ENCODE measurements at places on chromosomes 3 and 15.

DNA sequence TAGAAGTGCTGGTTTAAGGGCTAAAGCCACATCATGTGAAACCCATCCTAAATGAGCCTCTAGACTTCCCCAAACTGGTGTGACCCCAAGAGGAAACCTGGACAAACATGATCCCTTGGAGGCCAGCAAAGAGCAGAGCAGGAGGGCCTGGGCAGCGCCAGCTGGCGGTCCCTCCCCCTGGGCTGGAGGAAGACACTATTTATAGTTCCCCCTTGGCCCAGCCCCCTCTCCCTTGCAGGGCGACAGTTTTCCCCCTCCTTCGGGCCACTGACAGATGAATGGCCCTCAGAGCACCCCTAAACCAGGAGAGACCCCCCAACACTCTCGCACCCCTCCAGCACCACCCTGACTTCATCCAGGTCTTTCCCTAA, 2.9 kb downstream of the UCN2 start:
- no peak for DNase-seq

- no peak for DNase-seq
These were observed 339.8 kb upstream of the WNT5A start for GRCh38 chr3:55826731-55827496.

- no peak for DNase-seq
These were observed 72.0 kb upstream of the BLM start for GRCh38 chr15:90644952-90645725.

DNA sequence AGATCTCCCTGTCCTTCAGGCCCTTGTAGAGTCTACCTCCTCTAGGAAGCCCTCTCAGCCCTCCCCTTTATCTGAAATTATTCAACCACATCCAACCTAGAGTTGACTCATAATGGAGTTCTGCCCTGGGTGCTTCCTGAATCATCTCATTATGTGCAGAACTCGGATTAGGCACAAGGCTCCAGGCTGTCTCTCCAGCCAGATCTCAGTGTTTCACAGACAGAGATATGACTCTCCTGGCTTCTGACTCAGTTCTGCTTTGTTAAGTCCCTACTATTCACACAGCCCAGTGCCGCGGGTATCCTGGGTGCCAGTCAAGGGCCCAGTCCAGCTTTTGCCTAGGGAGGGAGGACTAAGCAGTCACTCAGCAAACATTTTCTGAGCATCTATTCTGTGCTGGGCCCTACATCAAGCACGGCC, 9.3 kb downstream of the STRA6 start:
- no peak for DNase-seq

- no peak for DNase-seq
These were observed 36.9 kb downstream of the RFTN1 start for GRCh38 chr3:16476636-16477035.

DNA sequence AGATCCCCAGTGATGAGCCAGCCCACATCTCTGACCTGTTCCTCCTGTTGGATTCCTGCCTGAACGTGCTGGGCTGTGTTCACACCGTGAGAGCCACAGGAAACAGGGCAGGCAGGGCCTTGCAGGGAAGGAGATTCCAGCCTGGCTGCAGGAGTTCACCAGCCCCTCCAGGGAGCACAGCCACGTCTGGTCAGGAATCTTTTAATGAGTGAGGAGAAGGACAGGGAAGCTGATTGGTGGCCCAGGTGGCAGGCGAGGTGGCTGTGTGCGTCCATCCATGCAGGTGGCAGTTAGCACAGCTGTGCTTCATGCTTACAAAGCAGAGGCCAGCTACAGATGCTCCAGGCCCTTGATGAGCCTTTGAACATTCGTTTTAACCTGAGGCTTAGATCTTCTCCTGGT, 10.5 kb downstream of the LRRK1 start:
- DNase-seq = no peak

- DNase-seq = no peak
These were observed 182.8 kb downstream of the KCNAB1 start for GRCh38 chr3:156303001-156303707.

GRCh38 chr3:52134761-52135160, 19.5 kb downstream of the POC1A start:
- DNase-seq = no peak

GRCh38 chr15:98146031-98146820, 185.7 kb downstream of the ARRDC4 start:
- no peak for DNase-seq

DNA sequence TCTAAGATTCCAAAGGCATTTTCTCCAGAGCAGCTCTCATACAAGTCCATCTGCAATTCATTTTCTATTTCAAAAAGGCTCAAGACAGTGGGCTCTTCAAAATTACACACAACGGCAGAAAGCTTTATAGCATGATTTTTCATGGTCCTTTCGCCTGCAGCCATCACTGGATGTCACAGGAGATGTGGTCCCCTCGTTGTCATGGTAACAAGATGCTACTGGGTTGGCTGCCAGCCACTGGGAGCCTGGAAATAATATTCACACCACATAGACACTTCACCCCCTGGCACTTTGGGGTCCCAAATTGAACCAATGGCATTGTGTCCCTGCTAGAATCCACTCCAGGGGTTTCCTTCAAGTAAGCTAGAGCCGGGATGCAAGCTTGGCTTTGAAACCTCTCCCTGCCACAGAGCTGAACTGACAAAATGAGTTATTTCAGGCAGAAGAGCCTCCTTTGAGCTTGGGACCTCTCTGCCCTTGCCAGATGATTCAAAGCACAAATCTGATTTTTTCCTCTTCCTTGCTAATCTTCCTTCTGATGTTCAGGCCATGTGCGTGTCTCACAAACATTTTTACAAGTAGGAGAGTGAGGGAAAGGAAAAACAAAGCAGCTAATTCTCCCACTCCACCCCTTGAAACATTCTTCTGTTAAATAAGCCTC, 512.6 kb upstream of the ADAMTS9 start:
- no peak for DNase-seq

DNA sequence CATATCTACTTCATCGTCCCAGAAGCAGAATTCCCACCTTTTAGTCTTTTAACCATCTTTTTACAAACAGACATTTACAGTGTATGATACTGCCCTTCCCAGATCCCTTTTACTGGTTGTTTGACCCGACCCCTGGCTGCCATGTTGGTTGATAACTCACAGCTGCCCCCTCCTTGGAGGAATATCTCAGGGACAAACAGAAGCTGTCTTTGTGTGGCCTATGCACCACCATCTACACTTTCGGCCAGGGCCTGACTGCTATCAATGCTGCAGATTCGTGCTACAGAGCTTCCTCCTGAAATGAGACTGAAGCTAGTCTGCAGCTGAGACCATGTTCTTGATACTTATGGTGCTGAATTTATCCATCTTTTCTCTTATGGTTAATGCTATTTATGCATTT, 6.6 kb upstream of the POLQ start:
- peak; percentile 20 for DNase-seq

DNA sequence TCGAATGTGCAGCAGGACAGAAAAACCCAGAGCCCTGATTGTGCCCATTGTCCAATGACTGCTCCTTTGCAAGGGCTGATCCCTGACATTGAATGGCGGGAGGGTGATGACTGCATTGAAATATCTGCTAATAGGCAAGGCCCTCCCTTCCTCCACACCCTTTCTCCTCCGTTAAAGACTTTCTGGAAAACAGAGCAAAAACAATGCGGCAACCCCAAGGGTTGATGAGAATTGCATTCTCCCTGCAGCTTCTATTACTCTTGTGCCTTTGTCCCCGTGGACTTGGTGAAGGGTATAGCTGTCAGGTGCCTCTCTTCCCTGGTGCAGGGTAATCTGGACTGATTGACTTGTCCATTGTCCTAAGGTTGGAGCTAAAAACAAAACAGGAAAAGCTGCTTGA, 71.8 kb downstream of the THSD4 start:
- no peak for DNase-seq

GRCh38 chr15:80309769-80310384, 57.9 kb upstream of the CTXND1 start:
- DNase-seq = peak; percentile 16

DNA sequence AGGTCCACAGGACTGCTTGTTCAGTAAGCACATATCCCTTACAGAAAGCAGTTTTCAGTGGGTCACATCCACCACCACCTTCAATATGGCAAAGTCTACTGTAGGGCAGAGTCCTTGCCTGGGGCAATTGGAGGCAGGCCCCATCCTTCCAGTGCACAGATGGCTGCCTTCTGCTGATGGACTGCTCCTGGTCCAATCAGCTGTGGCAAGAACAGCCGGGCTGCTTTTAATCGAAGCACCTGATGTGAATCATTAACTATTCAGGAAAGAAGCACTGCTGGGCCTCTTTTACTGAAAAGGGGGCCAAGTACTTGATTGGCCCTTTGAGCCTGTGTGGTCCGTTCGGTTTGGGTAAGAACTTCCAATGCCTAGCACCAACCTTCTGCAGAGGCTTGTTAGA, 24.4 kb downstream of the LARS2 start:
- DNase-seq = no peak

GRCh38 chr3:26343647-26344046, 278.9 kb upstream of the LRRC3B start:
- no peak for DNase-seq

GRCh38 chr3:53026382-53027162, 19.3 kb downstream of the SFMBT1 start:
- DNase-seq = no peak

DNA sequence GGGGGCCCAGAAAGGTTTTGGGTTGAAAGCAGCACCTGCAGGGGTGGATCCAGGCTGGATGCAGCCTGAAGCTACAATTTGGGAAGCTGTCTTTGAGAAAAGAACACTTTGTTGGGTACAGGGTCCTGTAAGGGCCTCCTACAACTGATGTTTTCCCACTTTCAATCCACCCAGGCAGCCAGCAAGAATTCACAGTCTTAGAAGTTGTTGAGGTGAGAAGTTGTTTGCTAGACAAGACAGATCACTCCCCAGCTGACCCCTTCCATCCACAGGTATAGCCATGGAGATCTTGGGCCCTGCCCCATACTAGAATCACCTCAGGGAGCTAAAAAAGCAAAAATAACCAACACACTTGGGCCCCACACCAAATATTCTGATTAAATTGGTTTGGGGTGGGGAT, 10.3 kb upstream of the SMAD6 start:
- no peak for DNase-seq

DNA sequence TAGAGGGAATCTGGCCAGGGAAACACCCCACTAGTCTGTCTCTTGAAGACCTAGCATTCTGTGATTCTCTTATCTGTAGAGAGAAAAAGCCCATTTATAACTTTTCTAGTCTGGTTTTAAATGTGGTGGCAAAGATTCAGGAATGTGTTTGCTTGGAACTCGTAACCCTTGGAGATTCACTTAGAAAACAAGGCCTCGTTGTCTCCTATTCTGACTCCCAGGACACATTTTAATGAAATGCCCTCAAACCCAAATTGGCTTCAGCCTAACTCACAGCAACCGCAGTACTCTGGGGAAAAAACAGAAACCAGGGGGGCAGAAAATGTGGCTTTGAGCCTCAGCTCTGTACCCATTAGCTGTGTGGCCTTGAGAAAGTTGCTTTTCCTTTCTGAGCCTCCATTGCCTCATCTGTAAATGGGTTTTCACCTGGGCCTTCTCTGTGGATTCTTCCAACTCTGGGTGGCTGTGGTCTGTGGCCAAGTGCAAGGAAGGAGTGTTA, 36.5 kb downstream of the RPLP1 start:
- peak; percentile 58 for DNase-seq

GRCh38 chr3:51280176-51280575, 104.9 kb upstream of the MANF start:
- DNase-seq = peak; percentile 60

DNA sequence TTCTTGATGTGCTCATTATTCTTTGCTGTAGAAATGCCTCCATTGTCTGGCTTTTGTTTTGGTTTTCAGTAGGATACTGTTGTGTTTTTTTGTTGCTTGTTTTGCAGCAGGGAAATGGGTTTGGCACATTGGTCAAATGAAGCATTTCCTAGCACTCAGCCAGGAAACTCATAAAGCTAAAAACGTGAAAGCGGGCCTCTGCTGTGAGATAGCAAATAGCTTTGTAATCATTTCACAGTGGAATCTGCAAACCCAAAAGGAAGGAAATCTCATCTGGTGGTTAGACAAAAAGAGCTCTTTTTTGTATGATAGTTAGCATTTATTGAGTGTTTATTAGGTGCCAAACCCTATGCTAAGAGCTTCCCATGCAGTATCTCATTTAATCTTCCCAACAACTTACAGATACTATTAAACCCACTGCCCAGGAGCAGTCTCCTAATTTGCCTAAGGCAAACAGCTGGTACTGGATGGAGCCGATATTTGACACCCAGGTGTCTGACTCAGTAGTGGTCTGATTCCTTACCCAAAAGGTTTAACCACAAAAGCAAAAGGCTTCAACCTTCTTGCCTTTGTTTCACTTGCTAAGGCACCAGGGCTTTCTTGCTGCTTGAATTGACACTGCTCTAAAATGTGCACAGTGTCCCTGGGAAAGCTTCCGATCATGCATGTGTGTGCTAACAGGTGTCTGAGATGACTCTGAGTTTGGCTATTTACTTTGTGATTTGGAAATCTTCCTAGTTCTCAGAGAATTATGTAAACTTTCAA, 527.9 kb upstream of the MDFIC2 start:
- no peak for DNase-seq

GRCh38 chr3:146280864-146281263, 30.0 kb upstream of the PLSCR4 start:
- no peak for DNase-seq

DNA sequence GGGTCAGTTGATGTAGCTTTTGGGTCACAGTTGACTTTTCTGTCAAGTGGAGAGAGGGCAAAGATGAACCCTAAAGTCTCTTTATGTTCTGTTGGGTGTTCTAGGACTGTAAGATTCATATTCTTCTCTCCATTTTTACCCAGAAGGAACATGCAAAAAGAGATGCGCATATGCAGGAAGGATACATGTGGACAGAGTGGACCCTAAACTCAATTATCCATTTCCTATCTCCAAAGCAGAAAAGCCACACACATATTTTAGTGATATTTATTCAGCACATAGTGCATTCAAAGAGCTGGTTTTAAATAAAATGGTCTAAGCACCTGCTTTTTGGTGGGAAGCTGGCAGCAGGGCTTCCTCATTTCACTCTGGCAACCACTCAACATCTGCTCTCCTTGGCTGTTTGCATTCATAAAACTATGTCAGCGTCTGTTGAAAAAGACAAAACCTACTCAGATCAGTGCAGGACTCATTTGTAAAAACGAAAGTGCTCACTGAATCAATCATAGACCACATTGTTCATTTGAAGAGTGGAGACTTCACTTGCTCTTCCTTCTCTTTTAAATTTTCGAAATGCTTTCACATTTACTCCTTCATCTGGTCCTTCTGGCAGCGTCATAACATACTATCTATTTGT, 96.6 kb downstream of the SEMA6D start:
- no peak for DNase-seq

DNA sequence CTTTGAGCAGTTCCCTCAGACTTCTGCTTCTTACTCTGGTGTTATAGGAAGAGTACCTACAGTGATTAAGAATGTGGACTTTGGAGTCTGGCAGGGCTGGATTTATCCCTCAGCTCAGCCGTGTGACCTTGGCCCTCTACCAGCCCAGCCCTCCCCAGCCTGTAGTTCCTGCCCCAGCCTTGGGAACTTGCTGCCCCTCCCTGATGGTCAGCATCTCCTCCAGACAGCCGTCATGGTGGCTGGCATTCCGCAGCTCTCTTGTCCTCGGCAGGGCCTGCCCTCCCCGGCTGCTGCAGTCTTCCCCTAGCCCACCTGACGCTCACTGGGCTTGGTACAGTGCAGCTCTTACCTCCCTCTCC, 21.9 kb upstream of the CPNE9 start:
- no peak for DNase-seq

- DNase-seq = peak; percentile 55
These were observed 697 bp upstream of the RAB5A start for GRCh38 chr3:19945969-19946831.

All from midbrain (tissue), 1 donor.